ENCODE measurements at places on chromosomes 3 and 15.

- DNase-seq, result no peak
Measured at GRCh38 chr15:82114660-82115059, 68.8 kb upstream of the MEX3B start.

DNA sequence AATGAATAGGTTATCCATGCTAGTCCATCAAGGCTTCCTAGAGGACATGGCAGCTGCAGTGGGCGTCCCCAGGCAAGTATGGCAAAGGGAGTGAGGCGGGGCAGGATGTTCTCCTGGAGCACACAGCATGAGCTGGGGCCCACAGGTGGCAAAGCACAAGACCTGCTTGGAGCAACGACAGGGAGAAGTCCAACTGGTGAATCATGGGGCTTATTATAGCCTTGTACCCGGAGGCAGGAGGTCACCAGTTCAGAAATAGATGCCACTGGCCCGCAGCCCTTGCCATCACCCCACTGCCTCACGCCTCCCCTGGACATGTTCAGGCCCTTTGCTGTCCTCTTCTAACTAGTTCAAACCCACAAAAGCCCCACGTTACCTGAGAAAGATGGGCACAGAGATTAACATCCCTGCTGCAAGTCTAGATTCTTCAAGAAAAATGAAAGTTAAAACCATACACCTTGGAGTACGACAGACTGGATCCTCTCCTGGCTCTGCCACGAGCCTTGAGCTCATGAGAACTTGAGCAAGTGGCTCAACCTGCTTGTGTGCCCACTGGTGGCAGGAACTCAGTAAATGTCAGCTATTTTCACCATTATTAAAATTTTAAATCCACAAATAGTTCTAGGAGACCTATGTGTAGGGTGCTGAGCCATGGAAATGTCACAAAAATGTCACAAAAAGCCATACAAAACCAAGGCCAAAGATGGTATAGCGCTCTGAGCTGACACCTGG lies 1.8 kb upstream of the SRGAP3 start:
- DNase-seq, result no peak

DNA sequence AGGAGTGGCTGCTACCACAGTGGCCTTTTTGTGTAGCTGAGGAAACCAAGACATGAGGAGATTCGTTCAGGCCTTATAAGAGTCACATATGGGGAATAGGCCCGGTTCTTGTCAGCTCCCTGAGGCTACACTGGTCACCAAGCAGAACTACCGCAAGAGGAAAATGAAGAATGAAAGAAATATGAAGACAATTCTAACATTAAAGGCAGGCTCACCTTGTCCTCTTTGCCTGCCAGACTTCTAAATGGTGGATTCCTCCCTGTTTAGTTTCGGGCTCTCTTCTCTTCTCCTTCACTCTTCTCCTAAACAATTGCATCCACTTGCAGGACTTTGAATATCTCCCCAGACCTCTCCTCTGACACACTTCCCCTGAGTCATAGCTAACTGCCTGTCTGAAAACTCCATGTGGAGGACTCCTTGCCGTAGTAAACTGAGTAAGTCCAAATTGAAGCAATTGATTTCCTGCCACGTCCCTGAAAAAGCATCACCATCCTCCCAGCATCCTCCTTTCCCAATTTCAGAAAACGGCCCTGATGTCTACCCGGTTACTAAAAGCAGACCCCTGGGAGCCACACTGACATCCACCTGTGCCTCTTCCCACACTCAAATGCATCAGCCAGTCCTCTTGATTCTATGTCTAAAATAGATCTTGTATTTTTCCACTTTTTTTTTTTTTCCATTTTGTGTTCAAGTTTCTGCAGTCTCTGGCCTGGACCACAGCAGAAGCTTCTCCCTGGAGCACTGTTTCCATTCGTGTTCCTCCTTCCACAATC lies 30.3 kb upstream of the VEPH1 start:
- DNase-seq, result no peak

- DNase-seq, result no peak
Measured at GRCh38 chr3:129655291-129655700, 48.8 kb upstream of the PLXND1 start.

DNA sequence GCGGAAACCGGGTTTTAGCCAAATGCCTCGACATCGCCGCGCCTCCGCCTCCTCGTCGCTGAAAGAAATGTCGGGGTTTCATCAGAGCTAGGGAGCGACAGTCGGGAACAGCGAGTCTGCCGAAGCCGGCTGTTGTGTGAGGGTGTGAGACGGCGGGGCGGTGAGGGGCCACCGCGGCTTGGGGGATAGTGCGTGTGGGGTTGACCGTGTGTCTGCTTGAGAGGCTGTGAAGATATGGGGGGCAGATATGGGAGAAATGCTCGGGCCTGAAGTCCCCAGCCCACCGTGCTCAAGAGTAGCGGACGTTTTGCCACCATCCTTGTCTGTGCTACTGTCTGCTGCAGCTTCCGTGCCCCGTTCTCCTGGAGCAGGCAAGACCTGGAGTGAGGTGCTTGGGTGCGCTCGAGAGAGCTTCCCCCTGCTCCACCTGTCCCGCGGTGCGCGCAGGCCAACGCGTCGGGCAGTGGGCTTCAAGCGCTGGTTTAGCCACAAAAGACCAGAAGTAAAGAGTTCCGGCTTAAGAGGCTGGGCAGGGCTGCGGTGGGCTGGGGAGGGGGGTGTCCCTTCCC lies 716 bp upstream of the ISLR2 start:
- no peak for DNase-seq

DNA sequence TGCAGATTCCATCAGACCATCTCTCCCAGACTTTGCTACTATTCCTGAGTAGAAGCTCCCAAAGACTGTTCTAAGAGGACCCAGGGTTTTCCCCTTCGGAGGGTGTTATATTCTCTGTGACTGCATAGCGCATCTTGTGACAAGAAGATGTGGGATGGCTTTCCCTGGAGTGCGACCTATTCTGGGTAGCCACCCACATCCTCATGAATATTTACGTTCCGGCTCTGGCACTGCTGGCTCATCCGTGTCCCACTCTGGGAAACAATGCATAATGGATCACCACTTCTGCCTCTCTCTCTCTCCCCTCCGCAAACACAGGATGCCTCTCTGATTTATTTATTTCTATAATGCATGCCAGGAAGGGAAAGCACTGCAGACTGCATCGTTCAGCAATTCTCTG lies 166.1 kb downstream of the PYDC2 start:
- no peak for DNase-seq

- no peak for DNase-seq
Measured at GRCh38 chr3:38606561-38606960, 42.9 kb downstream of the SCN5A start.

GRCh38 chr3:23333633-23334032 lies 130.5 kb downstream of the UBE2E2 start:
- DNase-seq, result no peak

GRCh38 chr3:47901280-47901833 lies 98.4 kb downstream of the DHX30 start:
- no peak for DNase-seq
